ENCODE measurements at places on chromosomes 6 and 20. TPM values are rescaled to one million over a fixed set of nuclear protein-coding genes. Genes with fewer than 3 reads are reported as not detected.

E2F1 gene
- 5.3 TPM for total RNA-seq

ADAM33 gene
- total RNA-seq = 13.2 TPM

CALHM4 gene
- not detected for total RNA-seq

LYRM4 gene
- total RNA-seq = 14.4 TPM

ZFP57 gene
- total RNA-seq = 0.15 TPM

C20orf141 gene
- not detected for total RNA-seq

OPRL1 gene
- total RNA-seq = 0.22 TPM

DOK5 gene
- not detected for total RNA-seq

APOM gene
- 3.2 TPM for total RNA-seq

SRPK1 gene
- total RNA-seq = 145 TPM

ZNF512B gene
- total RNA-seq = 19.8 TPM

TNFRSF21 gene
- total RNA-seq = 2.7 TPM

MICB gene
- total RNA-seq = 0.61 TPM

SERPINB6 gene
- 37.0 TPM for total RNA-seq

CNKSR3 gene
- 8.8 TPM for total RNA-seq

CASS4 gene
- total RNA-seq = 0.61 TPM

ITCH gene
- 42.3 TPM for total RNA-seq

ADGRB3 gene
- 0.94 TPM for total RNA-seq

ID4 gene
- 228 TPM for total RNA-seq

HNF4A gene
- not detected for total RNA-seq

HLA-DQB2 gene
- 63.8 TPM for total RNA-seq

GJA1 gene
- 237 TPM for total RNA-seq

TFAP2D gene
- not detected for total RNA-seq

GJA10 gene
- total RNA-seq = not detected

ACSS1 gene
- 35.3 TPM for total RNA-seq

BACH2 gene
- 12.7 TPM for total RNA-seq

PTK6 gene
- total RNA-seq = 72.9 TPM

GSTA1 gene
- not detected for total RNA-seq

SYTL3 gene
- 2.0 TPM for total RNA-seq

All from lower leg skin (tissue), 4 donors.